Stimulated activated CD8-positive, alpha-beta memory T cell treated with anti-CD3 and anti-CD28 coated beads, Interleukin-2, amount 100 ng/mL, for 1 hour (primary cell): ENCODE measurements at places on chromosomes 12 and 14.

DNA sequence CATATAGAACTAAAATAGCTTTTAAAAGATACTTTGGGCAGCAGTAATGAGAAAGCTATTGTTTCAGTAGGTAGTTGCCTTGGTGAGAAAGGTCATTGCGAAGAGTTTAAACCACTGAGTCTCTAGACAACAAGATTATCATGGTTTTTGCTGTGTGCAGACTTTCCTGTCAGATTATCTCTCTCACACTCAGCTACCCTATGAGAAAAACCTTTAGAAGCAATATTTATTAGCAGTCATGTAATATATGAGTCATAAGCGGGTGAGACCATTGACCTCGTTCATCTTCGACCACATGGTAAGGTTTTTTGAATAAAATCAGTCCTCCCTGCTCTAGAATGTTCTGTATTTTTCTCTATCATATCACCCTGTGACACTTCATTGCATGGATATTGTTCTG, 59.9 kb downstream of the GPR65 start:
- no peak for DNase-seq

DNA sequence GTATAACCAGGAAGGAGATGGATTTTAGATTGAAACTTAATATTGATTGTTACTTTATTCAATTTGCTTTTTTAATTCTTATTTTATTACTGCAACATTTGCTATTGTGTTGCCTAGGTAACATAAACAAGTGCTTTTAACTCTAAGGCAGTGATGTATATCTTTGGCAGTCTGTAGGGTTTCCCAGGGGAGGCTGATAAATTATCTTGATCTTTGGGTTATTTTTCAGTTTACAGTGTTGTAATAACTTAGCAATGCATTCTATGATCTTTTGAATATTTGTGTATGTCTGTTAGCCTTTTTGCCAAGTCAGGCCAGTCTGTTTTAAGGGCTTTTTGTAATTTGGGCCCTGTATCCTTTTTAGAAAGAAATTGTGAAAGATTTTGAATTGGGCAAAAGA, 7.8 kb upstream of the DTD2 start:
- DNase-seq, result no peak

DNA sequence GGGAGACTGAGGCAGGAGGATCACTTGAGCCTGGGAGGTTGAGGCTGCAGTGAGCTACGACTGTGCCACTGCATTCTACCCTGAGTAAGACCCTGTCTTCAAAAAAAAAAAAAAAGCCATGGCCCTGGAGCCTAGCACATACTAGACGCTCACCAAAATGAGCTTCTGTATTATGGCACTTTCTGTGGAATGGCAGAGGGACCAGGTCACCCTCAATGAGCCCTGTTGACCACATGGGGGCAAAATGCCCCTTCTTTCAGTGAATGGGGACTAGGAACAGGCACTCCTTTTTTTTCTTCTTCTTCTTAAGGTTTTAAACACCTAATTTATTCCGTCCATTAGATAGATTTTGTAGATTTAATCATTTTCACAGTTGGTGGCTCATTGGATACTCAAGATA, 50.5 kb downstream of the FAM222A start:
- DNase-seq, result no peak

DNA sequence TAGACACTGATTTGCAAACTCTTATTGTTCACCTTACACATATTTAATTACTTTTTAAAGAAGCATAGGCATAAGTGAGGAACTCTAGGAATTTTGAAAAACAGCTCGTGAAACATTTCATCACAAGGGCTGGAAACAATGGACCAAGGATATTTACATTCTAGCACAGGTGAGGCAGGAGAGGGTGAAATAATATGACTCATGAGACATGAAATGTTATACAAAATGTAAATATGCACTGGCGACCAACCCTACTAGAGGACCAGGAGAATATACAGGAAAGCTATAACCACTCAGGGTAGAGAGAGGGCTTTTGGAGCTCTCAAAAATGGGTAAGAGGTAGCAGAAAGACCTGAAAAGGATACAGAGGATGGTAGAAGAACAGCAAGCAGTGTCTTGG, 115.3 kb downstream of the PTGER2 start:
- no peak for DNase-seq

DNA sequence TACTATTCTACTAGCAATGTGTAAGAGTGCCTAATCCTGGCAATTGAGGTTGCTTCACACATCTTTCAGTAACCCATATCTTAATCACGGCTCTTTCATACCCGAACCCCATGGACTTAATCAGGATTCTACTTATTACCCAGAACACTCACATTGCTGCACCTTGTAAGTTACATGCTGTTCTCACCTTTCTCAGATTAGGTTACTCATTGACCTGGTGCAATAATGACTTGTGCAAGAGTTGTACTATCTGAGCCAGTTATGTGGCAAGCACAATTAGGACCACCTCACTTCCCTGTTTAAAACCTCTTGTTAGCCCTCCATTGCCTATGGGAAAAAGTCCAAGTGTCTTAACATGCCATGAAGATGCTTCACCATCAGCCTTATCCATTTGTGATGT, 306.7 kb upstream of the E2F7 start:
- no peak for DNase-seq
